NCI-H2227 treated with DMSO at 0.1 percent for 48 hours (cell line): ENCODE measurements at places on chromosomes 6 and 20.

DNA sequence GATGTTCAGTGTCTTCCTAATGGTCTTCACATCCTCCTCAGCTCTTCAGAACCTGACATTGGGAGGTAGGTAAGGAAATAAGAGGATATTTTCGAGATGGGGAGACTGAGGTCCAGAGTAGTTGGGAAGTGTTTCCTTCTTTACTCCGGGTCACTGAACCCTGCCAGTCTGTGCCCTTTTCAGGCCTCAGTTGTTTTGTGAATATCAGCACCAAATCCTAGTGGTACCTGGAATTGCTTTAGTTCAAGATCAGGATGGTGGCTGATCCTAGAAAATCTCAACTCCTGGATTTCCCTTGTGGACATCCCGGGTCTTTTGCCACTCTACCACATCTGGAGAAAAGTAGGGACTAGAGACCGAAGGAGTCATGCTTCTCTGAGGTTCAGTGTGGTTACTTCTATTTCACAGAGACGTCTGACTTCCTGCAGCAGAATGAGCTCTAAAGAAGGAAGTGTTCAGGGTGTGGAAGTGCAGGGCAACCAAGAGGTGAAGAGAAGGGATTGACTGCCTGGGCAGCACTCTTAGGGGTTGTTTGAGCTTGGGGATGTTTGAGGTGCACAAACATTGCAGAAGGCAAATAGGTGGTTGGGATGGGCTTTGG is 995 bp downstream of the STK4 start:
- no peak for DNase-seq

- DNase-seq: no peak
Observed at GRCh38 chr20:42857446-42857845, 332.3 kb downstream of the PTPRT start.

DNA sequence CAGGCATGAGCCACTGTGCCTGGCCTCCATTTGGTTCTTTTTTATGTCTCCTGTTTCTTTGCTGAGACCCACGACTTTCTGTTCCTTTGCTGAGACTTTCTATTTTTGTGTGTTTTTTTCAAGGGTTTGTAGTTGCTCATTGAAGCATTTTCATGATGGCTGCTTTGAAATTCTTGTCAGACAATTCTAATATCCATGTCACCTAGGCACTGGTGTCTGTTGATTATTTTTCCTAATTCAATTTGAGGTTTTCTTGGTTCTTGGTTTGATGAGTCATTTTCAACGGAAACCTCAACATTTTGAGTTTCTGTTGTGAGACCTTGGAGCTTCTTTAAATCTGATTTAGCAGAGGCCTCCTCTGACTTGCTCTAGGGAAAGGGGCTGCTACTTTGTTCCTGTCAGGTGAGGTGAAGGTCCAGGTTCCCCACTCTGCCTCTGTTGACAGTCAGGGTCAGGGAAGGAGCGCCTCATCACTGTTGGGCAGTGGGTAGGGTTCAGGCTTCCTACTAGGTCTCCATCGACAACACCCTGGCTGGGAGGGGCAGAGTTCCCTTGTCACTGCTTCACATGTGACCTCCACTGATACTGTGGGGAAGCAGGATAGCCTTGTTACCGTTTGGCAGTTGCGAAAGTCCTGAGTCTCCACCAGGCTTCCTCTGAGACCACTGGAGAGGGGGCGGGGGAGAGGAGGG is 67.2 kb upstream of the RNF24 start:
- no peak for DNase-seq

GRCh38 chr20:20373091-20373571 is 5.2 kb downstream of the INSM1 start:
- no peak for DNase-seq

DNA sequence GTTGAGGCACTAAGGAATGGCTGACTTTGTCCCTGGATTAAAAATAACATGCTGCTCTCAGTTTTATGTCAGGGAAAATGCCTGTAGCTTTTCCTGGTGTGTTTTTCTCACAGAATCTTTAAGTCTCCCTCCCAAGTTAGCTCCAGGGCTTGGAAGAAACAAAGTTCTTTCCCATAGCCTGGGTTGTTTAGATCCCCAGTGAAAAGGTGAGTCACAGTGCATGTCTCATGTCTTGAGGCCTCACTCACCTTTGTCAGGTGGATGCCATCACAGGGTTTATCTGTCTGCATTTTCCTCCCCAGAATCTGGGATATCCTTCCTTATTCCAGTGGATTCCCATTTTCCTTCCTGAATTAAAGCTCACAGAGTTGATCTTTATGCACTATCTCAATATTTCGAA is 722.4 kb downstream of the GRIK2 start:
- no peak for DNase-seq
